ENCODE measurements at places on chromosomes 1 and 21.

DNA sequence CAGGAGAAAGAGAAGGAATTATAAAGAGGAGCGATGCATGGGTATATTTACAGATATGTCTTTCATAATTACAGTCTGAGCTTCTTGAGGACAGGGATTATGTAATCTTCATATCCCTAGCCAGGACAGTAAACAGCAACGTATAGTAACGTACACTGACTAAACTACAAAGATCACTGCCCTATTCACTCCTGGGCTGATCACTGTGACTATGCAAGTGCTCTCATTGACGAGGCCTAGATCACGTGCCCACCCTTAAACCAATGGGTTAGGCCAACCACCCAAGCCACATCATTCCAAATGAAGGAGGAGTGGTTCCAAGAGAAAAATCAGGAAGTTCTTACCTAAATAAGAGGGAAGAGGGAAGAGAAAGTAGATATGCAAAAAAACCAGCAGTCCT is 18.5 kb downstream of the PIK3R3 start:
- no peak for DNase-seq

DNA sequence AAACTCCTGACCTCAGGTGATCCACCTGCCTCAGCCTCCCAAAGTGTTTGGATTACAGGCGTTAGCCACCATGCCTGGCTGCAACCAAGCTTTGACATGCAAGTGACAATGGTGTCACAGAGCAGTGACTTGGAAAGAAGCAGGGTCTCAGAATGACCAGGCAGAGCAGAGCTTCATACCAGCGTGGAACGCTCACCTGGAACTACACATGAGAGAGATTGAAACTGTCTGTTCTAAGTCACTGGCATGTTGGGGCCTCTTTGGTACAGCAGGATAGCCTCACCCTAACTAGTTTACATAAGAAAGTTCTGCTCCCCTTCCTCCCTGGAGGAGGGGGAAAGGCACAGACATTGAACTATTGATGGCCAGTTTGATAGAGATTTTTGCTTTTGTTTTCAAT is 47.5 kb upstream of the ITPKB start:
- no peak for DNase-seq

DNA sequence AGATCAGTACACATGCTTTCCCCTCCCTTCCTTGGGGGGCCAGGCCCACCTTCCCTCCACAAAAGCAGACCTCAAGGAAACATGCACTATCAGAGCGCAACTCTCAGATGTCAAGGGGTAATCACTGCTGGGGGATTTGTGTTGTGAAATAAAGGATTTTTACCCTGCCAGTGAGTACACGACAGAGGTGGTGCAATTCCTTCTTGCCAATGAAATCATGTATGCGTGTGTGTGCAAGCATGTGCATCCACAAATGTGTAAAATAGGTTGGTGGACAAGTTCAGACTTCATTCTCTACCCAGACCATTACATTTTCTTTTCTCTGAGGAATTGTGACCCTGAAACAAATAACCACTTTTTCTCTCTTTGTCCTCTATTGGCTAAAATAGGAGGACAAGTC is 9.8 kb upstream of the NOS1AP start:
- DNase-seq: no peak

DNA sequence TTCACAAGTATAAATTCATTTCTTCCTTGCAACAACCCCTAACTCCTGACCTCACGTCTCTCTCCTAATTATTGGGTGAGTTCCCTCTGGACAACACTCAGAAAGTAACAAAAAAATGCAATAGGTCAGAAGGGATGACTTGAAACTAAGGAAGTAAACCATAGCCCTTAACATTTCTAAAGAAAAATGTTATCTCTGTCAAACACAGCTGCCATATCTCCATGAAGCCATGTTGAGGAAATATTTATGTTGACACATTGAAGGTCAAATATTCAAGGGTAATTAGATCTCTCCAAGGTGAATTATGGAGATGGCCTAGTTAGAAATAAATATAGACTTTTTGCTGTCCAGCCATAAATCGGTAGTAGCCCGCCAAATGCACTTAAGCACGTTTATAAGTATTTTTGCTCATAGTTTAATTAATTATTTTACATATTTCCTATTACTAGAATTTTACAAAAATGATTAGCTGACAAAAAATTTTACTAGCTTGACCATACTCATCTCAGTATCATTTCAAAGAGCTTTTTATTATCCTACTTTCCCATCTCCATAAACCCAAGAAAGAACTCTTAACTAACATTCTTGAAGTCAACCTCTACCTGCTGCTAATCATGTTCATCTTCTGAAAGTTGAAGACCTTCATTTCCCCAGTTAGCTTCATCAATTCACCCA is 160.1 kb upstream of the PKN2 start:
- no peak for DNase-seq

DNA sequence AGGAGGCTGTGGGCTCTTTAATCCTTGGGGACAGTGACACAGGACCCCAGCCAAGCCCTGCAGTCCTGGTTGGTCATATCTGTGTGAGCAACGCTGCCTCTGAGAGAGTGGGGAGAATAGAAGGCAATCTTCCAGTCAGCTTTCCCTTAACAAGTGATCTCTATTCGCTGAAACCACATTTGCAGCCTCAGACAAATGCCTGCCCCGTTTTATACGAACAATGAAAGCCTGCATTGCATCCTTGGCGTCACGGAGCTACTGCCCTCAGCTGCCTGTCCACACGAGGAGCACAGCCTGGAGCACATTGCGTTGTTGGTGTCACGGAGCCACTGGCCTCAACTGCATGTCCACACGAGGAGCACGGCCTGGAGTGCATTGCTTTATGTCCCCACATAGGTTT is 150.2 kb upstream of the ARHGEF16 start:
- DNase-seq: no peak

DNA sequence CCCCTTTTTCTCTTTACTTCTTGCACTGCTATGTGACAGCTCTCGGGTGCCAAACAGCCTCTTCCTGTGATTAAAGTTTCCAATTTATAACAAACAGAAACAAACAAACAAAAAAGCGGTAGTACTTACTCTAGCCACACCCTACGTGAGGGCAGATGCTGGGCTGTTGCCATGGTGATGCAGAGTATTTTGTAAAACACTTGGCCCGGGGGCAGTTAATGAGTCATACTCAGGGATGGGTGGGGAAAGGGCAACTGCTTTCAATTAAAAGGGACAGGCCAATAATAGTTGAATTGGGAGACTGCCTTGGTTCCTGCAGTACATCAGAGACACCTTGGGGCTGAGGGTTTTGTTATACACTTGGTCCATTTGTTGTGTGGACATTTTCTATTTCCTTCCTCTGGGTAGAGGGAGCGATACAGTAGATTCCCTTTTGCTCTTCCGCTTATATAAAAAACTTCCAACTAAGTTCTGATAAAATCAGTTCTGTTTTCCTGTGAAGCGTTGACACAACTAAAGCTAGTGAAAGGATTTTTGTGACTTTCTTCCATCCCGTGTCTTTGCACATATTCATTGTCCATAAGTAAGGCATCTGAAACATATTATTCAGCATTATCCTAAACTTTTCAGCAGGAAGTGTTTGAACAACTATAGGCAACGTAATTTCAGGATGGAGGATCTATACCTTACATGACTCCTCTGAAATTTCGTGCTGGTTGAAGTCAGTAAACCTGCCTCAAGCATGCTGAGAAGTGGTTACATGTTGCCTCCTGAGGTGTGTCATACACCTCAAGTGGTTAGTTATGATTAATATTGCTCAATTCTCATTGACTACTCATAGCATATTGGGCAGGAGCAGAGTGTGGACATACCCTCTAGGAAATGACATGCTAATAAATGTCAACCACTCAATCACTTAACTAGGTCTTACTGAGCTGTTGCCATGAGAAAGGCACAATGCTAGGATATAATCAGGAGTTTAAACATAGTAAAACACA is 36.7 kb upstream of the THEM4 start:
- DNase-seq: peak; percentile 88

- DNase-seq: peak; percentile 10
Measured at GRCh38 chr1:26530410-26530894, 891 bp downstream of the RPS6KA1 start.

- no peak for DNase-seq
Measured at GRCh38 chr1:225460737-225461532, 33.1 kb upstream of the LBR start.

GRCh38 chr1:91870322-91870721 is 15.6 kb downstream of the TGFBR3 start:
- DNase-seq: no peak

- no peak for DNase-seq
Measured at GRCh38 chr1:43659212-43660166, 9.5 kb downstream of the KDM4A start.
